Activated CD4-positive, alpha-beta T cell treated with anti-CD3 and anti-CD28 coated beads for 4 hours (primary cell): ENCODE measurements at places on chromosomes 1 and 21.

DNA sequence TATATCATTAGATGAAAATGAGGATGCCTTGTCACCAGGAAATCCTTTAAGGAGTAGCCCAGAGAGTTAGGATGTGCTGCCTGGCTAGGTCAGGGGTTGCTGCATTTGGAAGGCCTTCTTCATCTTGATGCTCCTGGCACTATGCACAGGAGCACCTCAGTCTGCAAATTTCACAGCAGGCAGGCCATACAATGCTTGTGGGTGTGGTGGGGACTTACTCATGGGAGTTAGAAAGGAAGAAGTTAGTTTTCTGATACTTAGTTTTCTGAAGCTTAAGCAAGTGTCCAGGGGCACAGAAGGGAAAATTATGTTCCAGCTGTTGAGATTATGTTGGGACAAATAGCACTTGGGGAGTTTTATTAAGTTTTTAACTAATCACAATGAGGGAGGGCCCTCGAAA, 11.4 kb downstream of the HLX start:
- DNase-seq = no peak

GRCh38 chr1:70075761-70076160, 129.6 kb downstream of the LRRC40 start:
- no peak for DNase-seq

- DNase-seq = no peak
Measured at GRCh38 chr21:44938772-44939531, 877 bp upstream of the SLX9 start.

DNA sequence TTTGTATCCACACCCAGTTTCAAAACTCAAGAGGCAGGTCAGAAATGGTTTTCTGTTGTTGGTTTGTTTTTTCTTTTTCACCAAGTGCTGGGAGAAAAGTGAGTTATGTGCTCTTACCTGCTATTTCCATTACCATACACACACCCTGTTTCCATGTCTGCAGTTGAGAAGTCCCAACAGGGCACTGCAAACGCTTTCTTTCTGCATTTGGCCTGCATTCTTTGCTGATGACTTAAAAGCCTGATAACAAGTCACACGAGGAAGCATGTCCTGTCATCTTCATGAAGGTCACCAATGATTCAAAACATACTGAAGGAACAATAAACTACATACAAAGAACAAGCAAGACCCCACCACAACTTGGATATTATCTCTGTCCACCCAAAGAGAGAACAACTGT, 24.8 kb upstream of the KCNE1 start:
- no peak for DNase-seq

DNA sequence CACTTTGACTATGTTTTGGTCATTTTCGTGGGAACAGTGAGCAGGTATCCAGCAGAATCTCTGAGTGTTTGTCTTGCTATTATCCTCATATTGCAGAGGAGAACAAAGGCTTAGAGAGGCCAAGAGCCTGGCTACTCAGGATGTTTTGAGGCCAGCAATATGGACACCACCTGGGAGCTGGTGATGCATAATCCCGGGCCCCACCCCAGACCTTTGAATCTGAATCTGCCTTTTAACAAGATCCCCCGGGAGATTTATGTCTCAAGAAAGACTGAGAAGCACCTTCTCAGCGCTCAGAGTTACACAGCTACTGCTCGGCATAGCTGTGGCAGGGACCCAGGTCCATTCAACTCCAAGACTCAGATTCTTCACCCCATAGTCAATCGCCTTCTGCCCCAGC, 72.8 kb downstream of the PTPRU start:
- no peak for DNase-seq

DNA sequence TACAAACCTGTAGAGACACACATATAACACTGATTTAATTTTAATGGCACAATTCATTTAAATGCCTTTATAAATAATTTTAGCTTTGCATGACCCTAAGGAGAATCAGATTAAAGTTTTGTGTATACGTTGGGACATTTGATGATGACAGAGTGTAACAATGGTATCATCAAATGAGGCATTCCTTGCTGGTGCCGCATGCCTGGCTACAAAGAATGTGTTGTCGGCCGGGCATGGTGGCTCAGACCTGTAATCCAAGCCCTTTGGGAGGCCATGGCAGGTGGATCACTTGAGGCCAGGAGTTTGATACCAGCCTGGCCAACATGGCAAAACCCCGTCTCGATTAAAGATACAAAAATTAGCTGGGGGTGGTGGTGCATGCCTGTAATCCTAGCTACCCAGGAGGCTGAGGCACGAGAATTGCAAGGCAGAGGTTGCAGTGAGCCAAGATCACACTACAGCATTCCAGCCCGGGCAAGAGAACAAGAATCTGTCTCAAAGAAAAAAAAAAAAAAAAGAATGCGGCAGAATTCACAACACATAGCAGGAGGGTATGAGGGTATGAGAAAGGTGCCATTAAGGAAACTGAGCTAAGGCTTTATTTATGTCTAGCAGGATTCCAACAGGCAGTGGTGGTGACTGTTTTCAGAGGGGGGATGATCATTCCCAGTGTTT, 58.9 kb downstream of the PTPN14 start:
- DNase-seq = no peak

DNA sequence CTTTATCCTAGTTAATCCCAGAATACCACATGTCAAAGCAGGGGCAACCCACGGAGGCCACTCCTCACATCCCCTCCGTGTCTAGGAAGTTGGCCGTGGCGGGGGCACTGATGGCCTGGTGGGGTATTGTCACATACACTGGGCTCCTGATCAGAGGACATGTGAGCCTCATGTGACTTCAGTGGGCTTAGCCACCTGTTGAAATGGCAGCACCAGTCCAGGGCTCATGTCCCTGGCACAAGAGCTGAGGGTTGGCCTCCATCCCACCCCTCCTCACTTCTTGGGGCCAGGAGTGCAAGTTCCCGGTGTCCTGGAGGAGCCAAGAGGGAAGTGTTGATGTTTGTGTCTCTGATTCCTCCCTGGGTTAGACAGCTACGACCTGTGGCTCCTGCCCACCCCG, 313.4 kb downstream of the CAMTA1 start:
- no peak for DNase-seq

DNA sequence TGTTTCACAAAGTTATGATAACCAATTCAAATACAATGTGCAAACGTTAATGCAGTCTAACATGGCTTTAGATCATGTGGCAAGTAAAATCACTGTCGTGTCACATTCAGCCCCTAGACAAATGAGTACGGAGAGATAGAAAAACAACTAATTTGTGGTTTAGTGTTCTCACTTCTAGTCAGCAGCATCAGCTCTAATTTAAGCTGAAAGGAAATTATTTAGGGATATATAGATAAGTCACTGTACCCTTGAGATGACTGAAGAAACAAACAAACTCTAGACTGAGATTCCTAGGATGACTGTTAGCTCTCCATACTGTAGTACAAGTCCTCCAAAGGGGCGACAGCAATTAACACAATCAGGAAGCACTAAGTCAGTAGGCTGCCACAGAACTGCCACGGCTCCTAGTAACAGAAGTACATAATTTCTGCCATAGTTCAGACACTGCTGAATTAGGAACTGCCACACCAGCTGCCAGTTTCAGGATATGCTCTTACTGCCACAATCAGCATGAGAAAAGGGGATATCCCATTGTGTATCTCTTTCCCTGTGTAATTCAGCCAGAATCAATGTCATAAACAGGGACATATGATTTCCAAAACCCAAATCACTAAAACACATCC, 150.4 kb upstream of the NEGR1 start:
- no peak for DNase-seq

- DNase-seq = no peak
Measured at GRCh38 chr1:24606621-24607020, 36.5 kb upstream of the SRRM1 start.

- peak; percentile 5 for DNase-seq
Measured at GRCh38 chr1:159197561-159198557, 6.8 kb upstream of the ACKR1 start.

GRCh38 chr1:107140703-107141490, at the start of gene NTNG1:
Gene NTNG1 (plus strand): TSS chr1:107141039.
- peak; percentile 31 for DNase-seq

DNA sequence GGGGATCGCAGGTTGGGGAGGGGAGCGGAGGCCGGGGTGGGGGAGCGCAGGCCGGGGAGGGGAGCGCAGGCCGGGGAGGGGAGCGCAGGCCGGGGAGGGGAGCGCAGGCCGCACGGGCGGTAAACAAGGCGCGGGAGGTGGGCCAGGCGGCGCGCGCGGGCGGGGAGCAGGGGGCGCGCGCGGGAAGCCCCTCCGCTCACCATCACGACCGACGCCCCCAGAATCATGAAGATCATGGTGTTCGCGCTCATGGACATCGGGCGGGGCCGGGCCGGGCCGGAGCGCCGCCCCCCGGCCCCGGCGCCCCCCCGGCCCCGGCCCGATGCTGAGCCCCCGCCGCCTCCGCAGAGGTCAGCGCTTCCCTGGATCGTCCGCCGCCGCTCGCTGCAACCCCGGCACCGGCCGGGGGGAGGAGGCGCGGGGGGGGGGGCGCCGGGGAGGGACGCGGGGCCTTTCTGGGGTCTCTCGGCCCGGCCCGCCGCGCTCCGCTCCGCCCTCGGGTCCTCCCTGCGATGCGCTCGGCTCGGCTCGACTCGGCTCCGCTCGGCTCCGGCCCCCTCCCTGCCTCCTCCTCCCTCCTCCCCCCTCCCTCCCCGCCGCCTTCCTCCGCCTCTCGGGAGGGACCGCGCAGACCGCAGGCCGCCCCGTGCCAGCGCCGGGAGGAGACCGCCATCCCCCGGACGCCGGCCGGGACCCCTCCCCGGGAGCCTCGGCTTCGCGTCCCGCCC, at the start of gene TMEM240:
TMEM240 (minus strand) TSS at position 535 of the 728 bp plus-strand sequence; CDS start at position 257, 278 bp downstream.
- peak; percentile 54 for DNase-seq

DNA sequence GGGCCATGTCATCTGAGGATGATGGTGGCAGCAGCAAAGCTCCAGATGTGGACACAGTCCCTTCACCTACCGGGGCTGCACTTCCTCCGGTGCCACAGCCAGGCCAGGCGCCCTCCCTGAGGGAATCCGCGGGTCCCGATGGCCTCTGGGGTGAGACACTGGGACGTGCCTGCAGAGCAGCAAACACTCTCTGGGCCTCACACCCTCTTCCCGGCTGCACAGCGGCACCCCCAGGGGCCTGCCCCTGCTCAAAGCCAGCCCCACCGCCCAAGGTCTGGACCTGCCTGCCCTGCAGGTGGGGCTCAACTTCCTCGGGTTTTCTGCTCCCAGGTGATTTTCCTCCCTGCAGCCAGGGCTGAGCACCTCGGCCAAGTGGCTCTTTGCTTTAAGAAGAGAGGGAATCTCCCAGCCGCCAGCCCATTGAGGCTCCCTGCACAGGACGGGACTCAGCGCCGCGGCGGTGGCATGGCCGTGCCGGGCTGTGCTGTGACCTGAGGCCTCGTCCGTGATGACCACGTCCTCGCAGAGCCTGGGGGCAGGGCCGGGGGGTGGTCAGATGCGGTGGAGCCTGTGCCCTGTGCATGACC, 21.3 kb upstream of the COL18A1 start:
- no peak for DNase-seq

DNA sequence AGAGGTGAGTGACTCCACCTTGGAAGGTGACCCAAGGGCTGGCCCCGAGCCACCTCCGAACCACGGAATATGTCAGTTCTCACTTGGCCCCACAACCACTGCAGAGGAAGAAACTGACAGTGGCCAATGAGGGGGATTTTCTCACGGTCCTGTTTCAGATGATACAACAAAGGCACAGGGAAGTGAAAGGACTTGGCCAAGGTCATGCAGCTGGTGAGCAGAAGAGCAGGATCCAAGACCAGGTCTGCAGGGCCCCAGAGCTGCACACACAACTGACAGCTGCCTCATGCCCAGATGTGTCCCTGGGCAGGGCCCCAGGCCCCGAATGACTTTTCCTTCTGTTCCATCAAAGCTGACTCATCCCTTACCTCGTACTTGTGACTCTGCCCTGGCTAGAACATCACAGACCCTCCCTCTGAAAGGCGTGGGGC, 25.8 kb upstream of the EVA1B start:
- DNase-seq = no peak

DNA sequence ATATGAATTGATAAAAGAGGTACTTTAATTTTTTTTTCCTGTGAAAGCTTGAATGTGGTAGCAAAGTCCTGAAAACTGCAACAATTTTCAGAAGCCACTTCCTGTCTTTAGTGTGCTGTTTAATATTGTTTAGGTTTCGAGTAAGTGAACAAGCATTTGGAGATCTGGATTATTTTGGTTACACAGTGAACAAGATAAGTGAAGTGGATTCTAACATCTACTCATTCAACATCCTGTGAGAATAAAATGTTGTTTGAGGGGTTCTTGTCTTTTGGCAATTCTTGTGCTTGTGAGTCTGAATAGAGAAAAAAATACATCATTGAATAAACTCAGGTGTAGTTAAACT, 35.2 kb upstream of the PLA2G4A start:
- DNase-seq = no peak

DNA sequence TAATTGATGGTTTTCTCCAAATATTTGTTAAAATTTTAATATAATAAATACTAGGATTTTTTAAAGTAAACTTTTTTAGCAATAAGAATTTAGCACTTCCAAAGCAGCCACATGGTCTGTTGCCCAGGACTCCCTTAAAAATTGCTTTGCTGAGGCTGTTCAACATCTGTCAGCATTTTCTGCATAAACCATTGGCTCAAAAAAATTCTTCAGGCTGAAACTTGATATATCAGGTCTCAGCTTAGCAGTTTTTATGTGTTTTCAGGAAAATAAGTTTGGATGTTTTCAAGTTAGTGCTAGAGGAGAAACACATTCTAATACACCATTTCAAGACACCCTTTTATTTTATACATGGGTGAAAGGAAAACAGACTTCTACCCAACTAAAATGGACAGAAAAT, 69.1 kb upstream of the C1orf105 start:
- no peak for DNase-seq

DNA sequence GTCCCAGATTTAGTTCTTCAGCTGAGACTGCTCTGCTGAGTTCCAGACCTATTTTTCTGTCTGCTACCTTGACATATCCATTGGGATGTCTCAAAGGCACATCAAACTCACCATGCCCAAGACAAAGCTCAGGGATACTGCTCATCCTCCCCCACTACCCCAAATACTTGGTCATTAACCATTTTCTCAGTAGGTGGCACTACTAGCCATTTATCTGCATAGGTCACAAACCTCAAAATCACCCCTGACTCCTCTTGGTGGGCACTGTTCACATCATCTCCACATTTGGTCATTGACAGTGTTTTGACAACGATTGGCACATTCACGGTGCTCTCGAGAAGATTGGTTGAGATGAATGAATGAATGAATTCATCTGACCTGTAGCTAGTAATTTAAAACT, 32.1 kb downstream of the CACNA1S start:
- no peak for DNase-seq

- DNase-seq = no peak
Measured at GRCh38 chr1:173422456-173422976, 54.6 kb upstream of the PRDX6 start.

- no peak for DNase-seq
Measured at GRCh38 chr1:24440436-24440835, 24.8 kb downstream of the NIPAL3 start.
